ENCODE measurements at places on chromosomes 6 and 20.
A peak's percentile ranks its signal among the peaks of the same experiment; 100 is the strongest.

- no peak for DNase-seq
These were observed 153.2 kb upstream of the PRND start for GRCh38 chr20:4568361-4568959.

GRCh38 chr6:6699741-6700367 lies 111.3 kb downstream of the LY86 start:
- DNase-seq: no peak

DNA sequence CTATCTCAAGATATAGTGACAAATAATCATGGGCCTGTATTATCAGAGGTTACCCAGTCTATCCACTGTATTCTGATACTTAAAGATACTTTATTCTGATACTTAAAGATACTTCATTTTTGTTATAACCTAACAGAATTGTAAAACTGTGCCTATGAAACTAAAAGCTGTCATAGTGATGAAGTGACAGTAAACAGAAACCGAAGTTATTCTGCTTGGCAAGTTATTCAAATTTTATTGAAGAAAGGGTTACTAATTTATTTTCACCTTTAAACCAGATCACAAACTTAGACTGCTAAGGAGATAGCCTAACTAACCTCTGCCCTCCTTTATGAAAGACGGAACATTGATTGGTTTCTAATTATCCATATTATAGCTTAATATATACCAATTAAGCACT lies 604.6 kb upstream of the IMPG1 start:
- no peak for DNase-seq

- no peak for DNase-seq
These were observed 13.6 kb upstream of the WFDC8 start for GRCh38 chr20:45592574-45593189.

- DNase-seq: no peak
These were observed 23.1 kb downstream of the AAR2 start for GRCh38 chr20:36259177-36260061.

GRCh38 chr20:36745234-36745926 lies 510 bp downstream of the NDRG3 start:
- DNase-seq: no peak

DNA sequence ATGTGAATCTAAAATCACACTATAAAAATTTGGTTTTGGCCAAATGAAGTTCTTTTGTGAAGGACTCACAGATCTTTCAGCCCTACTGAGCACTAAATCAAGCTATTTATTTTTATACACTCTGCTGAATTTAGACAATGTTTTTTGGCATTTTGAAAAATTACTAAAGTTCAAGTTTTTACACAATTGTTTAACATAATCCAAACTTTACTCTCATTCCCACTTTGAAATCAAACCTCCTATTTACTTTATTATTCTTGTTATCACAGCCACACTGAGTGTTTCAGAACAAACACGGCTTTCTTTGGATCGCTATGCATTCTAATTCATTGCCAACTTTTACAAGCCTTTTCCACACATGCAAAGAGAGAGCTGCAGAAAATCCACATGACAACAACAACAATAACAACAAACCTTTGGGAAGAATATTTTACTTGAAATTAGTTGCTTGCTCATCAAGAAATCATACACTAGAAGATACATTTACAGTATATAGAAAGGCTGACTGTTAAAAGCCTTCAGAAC lies 49.1 kb upstream of the TMEM30A start:
- no peak for DNase-seq

DNA sequence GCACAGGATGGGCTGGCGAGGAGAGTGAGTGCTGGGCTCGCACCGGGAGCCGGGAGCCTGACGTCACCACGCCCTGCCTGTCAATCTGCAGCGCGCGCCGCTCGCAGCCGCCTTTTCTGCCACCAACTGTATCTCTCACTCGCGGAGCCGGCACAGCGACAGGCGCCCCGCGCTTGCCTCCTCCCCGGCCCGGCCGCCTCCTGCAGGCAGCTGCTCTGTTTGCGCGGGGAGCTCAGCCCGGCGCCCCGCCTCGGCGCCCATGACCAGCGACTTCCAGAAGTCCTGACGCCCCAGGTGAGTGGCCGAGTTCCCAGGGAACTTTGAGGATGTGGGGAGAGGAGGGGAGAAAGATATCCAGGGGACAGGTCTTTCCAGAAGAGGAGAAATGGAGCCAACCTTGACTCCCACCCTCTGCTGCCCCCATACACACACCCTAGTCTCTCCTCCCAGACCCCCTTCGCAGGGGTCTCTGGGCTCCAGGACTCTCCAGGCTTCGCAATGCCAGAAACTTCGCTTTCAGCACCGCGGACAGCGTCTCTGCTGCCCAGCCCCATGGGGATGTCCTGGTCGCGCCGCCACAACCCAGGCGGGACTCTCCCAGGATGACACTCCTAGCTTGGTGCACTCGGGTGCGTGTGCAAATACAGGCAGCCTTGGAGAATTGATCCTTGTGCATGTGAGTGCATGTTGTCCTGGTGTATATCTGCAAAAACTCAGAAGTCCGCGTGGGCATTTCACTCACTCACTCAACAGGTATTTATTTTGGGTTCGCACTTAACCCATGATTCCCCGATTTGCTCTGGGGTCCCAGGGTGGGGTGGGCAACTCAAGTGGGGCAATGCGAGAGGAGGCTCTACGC lies at the start of gene GPR6:
Gene GPR6 (plus strand): TSS at position 138 of the 859 bp plus-strand sequence. CDS start 802 bp downstream, outside the sequence.
- DNase-seq: no peak

GRCh38 chr6:3750317-3751076 lies 1.0 kb downstream of the PXDC1 start:
- DNase-seq: no peak

GRCh38 chr6:76876922-76877553 lies 586.3 kb downstream of the HTR1B start:
- DNase-seq: no peak

DNA sequence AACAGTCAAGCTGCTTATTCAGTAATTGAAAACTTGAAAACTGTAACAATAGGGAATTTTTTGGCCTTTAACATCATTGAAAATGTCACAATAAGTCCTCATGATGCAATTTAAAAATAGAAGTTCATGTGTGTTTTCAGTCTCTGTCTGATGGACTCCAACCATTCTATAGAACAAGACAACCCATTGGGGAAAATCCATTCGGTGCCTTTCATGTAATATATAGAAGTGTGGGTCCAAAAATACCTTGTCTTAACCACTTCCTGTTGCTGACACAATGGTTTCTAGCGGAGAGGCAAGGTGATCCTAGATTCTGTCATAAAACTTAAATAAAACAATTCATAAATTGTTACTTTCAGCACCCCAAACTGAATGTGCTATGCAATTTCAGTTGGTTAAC lies 1131.3 kb upstream of the MAP3K7 start:
- DNase-seq: no peak

GRCh38 chr6:88492241-88492640 lies 326.1 kb upstream of the CNR1 start:
- no peak for DNase-seq

GRCh38 chr20:6506906-6507305 lies 260.6 kb upstream of the BMP2 start:
- DNase-seq: no peak

GRCh38 chr6:31468311-31468710 lies 29.6 kb upstream of the MICB start:
- no peak for DNase-seq

GRCh38 chr20:46302106-46302505 lies 6.2 kb downstream of the CDH22 start:
- DNase-seq: no peak

GRCh38 chr20:51341581-51341980 lies 200.9 kb downstream of the NFATC2 start:
- no peak for DNase-seq

GRCh38 chr6:125789576-125790357 lies 993 bp upstream of the NCOA7 start:
- DNase-seq: no peak

DNA sequence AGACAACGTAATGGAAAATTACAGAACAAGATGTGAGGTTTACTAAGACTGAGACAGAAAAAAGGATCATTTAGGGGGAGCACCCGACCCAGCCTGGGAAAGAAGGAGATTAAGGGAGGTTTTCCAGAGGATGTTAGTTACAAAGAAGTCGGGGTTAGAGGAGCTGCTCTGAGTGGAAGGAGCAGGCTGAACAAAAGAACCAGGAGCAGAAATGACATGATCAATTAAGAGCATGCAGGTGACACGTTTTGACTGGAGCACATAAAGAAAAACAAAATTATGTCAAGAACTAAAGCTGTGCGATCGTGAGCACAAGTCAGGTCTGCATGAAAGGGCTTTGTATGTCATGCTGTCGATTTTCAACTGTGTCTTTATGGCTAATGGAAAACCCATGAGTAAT lies 417.3 kb upstream of the MARCKS start:
- no peak for DNase-seq

- no peak for DNase-seq
These were observed 148.3 kb downstream of the GPX5 start for GRCh38 chr6:28673787-28674671.

DNA sequence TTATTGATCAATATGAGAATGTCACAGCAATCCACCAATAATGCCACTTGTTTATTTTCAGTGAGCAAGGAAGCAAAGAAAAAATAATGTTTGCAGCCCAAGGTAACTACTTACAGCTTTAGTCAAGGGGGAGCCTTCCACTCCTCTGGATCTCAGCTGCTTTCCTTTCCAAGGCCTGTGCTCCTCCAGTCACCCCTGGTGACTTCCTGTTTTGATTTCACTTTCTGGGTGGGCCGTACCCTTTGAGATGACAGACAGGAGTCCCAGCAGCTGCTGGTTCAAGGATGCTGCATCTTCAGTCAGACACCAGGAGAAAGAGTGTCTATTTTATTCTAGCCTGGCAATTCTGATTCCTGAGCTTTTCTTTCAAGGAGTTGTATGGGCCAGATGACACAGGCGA lies 5.6 kb upstream of the VNN2 start:
- peak; percentile 16 for DNase-seq

GRCh38 chr6:39958947-39959346 lies 24.7 kb upstream of the MOCS1 start:
- no peak for DNase-seq

GRCh38 chr20:4091490-4092479 lies 76.4 kb upstream of the RNF24 start:
- DNase-seq: no peak

DNA sequence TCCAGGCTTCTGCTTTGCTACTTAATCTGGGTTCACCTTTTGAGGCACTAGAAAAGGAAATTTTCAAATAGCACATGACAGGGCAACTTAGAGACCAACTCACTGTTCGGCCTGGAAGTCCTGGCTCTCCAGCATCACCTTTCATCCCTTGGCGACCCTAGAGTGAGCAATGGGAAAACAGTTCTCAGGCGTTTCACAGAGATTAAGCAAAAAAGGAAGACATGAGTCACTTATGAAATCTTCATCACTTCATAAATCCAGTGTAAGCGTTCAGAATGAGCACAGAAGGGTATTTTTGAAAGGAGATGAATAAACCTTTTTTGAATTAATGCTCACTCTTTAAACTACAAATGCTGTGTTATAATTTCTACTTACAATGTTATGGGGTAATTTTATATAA lies 104.0 kb downstream of the COL12A1 start:
- no peak for DNase-seq

GRCh38 chr6:121600389-121601168 lies 165.1 kb downstream of the GJA1 start:
- DNase-seq: no peak

DNA sequence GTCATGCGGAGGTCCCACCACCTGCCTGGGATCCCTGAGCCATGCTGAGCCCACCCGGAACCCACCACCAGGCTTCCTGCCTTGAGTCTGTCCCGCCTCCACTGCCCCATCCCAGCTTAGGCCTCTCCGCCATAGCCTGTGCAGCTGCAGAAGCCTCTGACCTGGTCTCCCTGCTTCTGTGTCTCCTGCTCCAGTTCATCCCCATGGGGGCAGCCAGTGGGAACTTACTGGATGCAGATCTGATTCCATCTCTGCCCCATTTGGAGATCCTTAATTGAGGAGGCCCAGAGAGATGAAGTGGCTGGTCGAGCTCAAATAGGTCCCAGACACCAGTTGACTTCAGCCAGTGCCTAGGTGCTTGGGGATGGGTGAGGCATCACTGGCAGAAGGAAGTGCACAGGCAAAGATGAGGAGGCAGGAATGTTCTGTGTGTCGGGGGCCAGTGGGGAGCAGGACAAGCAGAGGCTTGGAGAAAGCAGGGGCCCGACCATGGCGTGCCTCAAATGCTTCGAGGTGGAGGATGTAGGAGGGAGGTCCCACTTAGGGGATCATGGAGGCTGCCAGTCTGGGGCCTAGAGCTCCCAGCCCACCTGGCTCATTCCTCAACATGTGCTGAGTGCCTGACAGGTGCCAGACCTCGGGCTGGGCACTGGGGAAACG lies 112.8 kb downstream of the TOX2 start:
- DNase-seq: no peak

GRCh38 chr6:52595796-52596130 lies 18.9 kb upstream of the TRAM2 start:
- DNase-seq: no peak

DNA sequence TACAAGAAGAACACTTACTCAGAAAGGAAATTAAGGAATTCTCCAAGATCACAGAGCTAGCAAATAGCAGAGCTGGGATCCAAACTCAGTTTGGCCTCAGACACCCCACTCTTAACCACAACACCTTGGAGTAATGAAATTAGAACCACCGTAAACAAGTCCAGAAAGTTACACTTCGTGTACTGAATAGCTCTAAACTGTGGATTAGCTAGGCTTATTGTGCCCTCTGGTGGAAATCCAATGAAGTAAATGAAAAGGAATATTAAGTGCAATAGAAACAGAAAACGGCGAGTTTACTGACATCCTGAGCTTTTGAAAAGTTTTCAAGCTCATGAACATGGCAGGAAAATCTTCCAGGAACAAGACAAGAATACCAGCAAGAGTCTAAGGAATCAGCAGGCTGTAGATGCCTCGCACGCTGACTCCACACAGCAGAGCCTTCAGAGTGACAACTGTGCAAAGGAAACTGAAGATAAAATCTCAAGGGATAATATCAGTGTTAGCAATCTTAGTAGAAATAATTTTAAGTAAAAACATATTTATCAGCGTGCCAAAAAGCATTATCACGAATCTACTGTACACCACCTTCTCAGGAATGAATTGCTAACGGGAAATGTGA lies 34.6 kb downstream of the FBXO5 start:
- no peak for DNase-seq

- DNase-seq: no peak
These were observed at the start of gene TSHZ2 for GRCh38 chr20:52972190-52972937. TSS of gene TSHZ2 (plus strand) at chr20:52972358. CDS start at chr20:52973294, 936 bp downstream.

DNA sequence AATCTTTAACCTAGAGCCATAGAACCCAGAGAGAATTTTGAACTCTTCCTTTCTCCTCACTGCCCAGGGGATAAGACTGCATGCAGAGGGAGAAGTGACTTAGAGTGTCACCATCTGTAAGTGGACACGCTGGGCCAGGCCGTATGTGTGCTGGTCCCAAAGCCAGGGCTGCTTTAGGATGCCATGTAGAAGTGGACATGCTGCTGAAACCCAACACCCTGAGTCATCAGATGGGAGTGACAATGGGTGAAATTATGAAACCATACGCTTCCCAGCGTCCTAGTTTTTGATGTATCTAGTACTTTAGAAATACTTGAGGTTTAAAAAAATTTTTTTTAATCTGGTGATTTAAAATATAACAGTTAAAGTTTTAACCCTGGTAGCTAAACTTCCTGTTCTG lies 191.1 kb downstream of the FNDC1 start:
- DNase-seq: no peak
